Inflammatory macrophage treated with lipopolysaccharide for 4 hours (primary cell): ENCODE measurements at places on chromosomes 12 and 14.

DNA sequence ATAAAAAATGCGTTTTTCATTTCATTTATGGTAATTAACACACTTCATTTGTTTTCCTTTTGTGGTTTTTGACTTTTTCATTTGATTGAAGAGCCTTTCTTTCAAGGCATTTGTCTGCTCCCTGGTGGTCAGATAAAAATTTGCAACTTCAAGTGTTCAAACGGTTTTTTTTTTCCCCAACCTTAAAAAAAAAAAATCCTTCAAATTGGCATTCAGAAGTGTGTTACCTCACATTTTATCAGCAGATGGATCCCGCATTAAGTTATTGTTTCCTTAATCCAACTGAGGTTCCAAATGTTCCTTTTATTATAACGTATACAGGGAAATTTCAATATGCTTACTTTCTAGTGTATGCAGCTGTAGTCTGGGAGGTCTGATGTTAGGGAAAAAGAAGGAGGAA, 47.2 kb downstream of the MYF5 start:
- DNase-seq = peak; percentile 6

DNA sequence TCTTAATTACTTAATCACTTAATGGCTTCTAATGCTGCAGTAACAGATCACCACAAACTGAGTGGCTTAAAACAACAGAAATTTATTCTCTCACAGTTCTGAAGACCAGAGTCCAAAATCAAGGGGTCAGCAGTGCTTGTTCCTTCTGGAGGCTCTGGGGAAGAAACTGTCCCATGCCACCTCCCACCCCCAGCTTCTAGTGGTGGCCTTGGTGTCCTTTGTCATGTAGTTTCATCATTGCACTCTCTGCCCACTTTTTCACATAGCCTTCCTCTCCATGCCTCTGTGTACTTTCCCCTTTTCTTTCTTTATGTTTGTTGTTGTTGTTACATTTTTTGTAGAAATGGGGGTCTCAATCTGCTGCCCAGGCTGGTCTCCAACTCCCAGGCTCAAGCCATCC, 16.1 kb upstream of the UBC start:
- DNase-seq = peak; percentile 80

- no peak for DNase-seq
Measured at GRCh38 chr12:117521867-117522266, 160.4 kb upstream of the NOS1 start.

- DNase-seq = peak; percentile 85
Measured at GRCh38 chr12:110661337-110661972, 27.5 kb downstream of the HVCN1 start.

GRCh38 chr12:19642345-19642744, 203.1 kb downstream of the AEBP2 start:
- peak; percentile 63 for DNase-seq
